ENCODE measurements at places on chromosomes 6 and 20.

DNA sequence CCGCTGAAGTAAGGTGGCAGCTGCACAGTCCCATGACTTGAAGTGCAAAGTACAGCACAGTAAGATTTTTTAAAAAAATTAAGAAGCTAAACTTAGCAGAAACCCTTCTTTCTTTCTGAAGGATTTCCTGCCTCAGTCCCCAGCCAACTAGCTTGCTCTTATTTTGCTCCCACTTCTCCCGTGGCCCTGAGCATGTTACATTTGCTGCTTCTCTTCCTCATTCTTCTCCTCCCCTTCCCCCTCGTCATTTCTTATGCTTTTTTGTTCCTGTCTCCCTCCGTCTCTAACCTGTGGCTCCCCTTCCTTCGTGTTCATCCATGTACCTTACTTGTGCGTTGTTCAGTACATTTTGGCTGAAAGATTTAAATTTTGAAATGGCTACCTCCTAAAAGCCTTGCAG is 123.0 kb downstream of the SASH1 start:
- DNase-seq: no peak

DNA sequence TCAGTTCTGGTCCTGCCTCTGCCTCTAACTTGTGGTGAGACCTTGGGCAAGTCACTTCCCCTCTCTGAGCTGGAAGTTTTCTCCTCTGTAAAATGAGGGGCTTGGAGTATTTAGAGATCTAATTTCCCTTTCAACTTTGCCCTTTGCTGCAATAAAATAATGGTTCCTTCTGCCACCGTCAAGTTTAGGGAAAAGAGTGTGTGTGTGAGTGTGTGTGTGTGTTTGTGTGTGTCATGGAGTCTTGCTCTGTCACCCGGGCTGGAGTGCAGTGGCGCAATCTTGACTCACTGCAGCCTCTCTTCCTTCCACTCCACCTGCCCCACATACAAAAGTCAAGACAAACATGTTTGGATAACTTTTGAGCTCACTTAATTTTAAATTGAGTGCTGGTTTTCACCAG is 39.2 kb upstream of the PIM1 start:
- no peak for DNase-seq

DNA sequence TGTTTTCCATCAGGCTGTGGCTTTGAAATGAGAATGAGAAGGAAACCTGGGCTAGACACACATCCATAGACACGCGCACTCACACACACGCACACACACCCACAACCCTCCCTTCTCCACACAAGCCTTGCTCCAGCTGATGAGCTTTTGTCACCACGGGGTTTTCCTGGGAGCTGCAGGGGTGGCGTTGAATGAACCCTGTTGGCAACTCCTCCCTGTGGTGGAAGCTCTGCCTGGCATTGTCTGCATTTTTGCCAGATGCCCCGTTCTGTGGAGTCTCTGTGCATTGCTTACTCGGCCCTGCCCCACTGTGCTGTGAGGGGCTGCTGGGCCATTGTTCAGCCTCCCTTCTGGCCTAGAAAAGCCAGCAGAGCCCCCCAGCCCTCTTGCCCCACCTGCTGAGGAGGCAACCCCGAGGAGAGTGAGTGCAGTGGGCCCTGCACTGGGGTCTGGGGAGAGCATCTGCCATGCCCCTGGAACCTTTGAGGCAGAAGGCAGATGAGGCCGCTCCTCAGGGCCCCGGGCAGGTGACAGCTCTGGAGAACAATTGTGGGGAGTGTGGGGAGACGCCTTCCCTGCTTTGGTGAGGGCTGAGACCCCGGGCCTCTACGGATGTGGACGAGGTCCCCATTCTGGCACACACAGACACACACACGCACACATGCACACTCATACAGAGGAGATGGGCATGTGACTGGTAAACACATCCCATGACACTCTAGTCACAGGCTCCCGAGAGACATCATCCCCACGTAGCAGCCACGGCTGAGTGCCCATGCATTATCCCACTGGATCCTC is 9.9 kb downstream of the ADIG start:
- no peak for DNase-seq

DNA sequence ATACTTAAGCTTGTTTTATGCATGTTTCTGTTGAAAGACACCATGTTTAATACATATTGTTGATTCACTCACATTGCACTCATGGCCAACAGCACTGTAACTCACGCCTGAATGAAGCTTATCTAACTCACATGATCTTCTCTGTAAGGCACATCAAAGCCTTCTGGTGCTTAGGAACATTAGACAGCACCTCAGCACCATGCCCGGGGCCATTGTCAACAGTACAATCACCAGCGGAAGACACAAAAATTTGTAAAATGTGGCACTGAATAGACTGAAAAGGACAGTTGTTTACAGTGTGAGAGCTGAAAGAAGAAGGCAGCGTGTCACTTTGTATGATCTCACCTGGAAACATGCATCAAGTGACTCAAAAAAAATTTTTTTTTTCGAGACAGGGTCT is 8.9 kb upstream of the TCF15 start:
- DNase-seq: no peak

DNA sequence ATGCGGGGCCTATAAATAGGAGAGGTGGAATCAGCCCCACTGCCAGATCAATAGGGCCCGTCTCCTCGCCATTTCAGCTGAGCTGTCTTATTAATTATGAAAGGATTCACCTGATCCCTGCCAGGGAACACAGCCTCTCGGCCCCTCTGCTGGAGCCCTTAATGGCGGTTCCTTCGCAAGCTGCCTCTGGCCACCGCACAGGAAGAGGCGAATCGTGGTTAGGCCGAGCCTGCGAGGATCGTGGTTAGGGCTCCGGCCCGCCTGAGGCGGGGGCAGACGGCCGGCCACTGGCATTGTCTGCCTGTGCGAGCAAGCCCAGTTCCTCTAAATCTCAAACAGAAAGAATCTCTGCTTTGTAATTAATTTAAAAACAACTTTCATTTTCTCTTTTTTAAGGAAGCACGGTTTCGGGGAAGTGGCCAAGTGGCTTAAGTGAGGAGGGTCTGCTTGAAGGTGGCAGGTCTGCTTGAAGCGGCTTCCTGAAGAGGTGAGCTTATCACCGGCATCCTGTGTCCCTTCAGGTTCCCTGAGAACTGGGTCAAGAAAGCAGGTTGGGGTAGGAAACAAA is 9.2 kb downstream of the NRN1 start:
- no peak for DNase-seq

- no peak for DNase-seq
Observed at GRCh38 chr6:170244721-170245474, 46.0 kb downstream of the DLL1 start.

DNA sequence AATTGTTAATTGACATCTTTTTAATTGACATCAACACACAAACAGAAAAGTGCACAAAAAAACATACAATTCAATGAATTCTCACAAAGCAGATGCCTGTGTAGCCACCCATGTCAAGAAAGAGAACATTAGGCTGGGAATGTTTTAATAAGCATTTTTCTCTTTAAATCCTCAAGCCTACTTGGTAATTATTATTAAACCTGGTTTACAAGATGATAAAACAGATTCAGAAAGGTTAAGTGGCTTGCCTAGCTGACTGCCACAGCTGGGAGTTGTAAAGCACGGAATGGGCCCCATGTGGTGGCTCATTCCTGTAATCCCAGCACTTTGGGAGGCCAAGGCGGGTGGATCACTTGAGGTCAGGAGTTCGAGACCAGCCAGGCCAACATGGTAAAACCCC is 90.0 kb upstream of the AKAP12 start:
- no peak for DNase-seq

DNA sequence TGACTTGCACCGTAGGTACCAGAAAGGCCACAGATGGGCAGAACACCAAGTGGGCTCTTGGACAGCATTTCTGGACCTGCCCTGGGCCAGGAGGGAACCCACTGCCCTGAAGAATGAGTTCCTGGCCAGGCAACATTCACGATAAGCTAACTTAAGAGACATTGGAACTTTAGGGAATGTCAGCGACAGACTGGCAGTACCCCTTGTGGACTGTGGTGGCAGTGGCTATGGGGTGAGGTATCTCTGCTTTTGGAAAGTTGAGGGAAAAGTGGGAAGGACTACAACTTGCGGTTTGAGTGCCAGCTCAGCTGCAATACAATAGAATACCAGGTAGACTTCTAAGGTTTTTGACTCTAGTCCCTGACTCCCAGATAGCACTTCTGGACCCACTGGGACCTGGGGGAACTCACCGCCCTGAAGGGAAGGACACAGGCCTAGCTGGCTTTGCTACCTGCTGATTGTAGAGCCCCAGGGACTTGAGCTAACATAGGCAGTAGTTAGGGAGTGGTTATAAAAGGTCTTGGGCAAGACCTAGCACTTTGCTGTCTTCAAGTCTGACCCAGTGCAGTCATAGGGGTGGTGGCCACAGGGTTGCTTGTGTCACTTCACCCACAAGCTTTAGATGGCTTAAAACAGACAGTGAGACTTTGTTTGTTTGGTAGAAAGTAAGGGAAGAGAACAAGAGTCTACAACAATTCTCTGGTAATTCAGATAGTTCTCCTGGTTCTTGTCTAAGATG is 617.6 kb downstream of the COL12A1 start:
- DNase-seq: no peak

GRCh38 chr6:5989141-5989723 is 17.5 kb downstream of the NRN1 start:
- no peak for DNase-seq

DNA sequence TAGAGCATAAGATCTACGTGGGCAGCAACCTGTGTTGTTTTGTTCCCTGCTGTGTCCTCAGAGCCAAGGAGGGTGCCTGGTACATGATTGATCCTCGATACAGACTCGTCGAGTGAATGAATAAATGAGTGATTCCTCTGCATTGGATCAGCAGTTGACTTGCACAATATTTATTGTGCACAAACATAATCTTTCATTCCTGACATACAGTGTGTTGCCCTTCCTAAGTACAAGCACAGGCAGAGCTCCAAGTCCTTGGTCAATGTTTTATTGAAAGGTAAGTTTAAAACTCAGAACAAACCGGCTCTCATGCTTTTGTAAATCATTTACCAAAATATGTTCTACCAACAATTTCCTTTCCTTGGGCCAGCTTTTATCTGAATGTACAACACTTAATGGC is 57.4 kb downstream of the STMND1 start:
- no peak for DNase-seq

DNA sequence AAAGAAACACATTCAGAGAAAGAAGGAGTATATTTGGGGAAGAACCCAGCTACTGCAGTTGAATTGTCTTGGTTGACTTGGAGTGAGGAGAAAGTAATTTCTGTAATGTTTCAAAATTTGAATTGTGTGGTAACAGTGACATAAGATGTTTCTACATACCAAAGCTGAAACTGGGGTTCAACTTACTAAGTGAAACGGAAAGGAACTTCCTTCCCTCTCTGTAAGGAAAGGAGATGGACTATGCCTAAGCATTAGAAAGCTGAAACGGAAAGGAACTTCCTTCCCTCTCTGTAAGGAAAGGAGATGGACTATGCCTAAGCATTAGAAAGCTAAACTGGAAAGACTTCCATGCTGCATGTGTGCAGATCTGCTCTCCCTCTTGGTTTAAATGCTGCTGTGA is 46.0 kb downstream of the HUS1B start:
- DNase-seq: no peak

- no peak for DNase-seq
Observed at GRCh38 chr20:49914310-49915117, 815 bp downstream of the SPATA2 start.

- DNase-seq: no peak
Observed at GRCh38 chr20:58524814-58525213, 9.6 kb upstream of the APCDD1L start.

DNA sequence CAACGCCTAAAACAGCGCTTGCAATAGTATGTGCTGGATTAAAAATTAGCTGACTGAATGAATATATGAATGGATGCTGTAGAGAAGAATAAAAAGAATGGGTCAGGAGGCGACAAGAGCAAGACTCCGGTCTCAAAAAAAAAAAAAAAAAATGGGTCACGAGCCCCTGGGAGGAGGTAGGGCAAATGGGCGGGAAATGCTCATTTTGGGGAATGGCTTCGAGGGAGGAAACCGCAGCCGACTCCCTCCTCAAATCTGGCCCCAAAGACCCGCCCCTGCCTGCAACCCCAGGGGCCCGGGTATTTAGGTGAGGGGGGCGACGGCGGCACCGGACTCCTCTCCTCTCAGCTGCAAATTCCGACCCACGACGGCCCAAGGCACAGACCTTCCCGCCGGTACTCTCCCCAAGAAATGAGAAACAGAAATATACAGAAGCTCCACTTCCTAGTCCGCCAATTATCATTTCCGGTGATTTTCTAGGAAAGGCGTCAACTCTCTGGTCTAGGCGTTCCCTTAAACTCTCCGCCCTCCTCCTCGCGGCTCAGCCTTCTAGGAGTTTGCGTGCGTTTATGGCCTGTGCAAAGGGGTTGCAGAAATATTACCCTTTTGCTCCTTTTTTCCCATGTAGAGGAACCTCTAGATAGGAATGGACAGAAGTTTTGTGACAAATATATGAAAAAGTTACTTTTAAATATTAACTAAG is at the start of gene ZNF311:
TSS of gene ZNF311 (minus strand) at position 133 of the 703 bp plus-strand sequence. CDS start 1,361 bp downstream, outside the sequence.
- no peak for DNase-seq

DNA sequence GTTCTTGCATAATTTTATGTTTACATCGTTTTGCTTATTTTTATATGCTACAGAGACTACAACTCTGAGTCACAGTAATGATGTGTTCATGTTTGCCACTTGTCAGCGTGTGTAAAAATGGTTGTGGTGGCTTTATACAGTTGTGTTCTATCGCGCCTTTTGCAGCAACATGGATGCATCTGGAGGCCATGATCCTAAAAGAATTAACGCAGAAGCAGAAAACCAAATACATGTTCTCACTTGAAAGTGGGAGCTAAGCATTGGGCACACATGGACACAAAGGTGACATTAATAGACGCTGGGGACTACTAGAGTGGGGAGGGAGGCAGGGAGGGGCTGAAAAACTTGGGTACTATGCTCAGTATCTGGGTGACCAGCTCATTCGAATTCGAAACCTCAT is 996 bp upstream of the SEC23B start:
- no peak for DNase-seq

- DNase-seq: no peak
Observed at GRCh38 chr6:88712243-88712936, 251.0 kb downstream of the RNGTT start.

GRCh38 chr6:83065511-83066192 is at the start of gene UBE3D:
TSS of gene UBE3D (minus strand) at chr6:83065841. CDS start at chr6:83065718, 123 bp downstream.
- DNase-seq: peak; percentile 82

DNA sequence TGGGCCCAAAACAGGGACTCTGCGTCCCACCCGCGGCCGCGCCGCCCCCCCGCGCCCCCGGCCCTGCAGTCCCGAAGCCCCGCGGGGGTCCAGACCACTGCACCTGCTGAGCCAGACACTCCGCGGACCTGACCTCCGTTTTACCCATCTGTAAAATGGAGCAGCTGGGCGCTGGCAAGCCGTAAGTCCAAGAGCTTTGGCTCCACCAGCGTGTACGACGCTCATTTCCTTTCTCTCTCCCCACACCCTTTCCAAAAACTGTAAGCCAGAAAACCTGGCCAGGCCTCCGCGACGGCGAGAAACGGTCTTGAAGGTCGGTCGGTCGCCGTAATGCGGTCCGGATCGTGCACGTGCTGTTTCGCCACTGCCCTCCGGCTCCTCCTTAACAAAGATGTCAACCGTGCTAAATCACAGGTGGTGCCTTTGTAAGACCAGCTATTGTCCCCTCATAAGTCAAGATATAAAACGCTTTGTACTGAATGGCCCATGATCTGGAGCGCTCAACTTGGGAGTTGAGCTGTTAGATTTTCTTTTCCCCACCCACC is 7.8 kb upstream of the NR2E1 start:
- DNase-seq: no peak

- DNase-seq: no peak
Observed at GRCh38 chr6:54299542-54300269, 8.5 kb upstream of the TINAG start.

All from NCI-H345 (cell line).